ENCODE measurements at places on chromosomes 2 and 18. TPM values are rescaled to one million over a fixed set of nuclear protein-coding genes. Genes with fewer than 3 reads are reported as not detected.
A peak's percentile ranks its signal among the peaks of the same experiment; 100 is the strongest.

- no peaks in the 10 kb centered on the region for H3K27me3 ChIP-seq
- H3K36me3 ChIP-seq: no peaks in the 10 kb centered on the region
- H3K27ac ChIP-seq: no peak overlapping the region
- no peak for DNase-seq
Measured at GRCh38 chr2:98882971-98883779, 52.9 kb downstream of the CRACDL start.

DNA sequence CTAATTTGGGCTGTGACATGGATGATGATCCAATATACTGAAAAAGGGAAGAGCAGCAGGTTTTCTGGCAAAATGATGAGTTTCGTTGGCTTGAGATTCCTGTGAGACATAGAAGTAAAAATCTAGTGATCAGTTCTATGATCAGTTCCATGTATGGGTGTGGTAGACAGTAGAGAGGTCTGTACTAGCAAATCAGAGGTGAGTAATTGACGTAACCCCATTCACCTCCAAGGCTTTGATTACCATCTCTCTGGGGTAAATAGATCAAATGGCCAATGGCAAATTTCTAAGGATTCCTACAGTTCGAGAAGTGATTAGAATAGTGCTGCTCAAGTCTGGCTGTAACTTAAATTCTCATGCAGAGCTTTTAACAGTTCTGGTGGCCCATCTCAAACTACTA lies 6.4 kb downstream of the ITGA4 start:
- peaks cover 10% of the 10 kb centered on the region for H3K4me1 ChIP-seq
- DNase-seq: no peak
- H3K36me3 ChIP-seq: no peaks in the 10 kb centered on the region
- H3K27me3 ChIP-seq: no peaks in the 10 kb centered on the region

EFHD1 gene
- 18.7 TPM for total RNA-seq

- no peak overlapping the region for H3K27ac ChIP-seq
- H3K36me3 ChIP-seq: no peaks in the 10 kb centered on the region
- H3K4me1 ChIP-seq: no peaks in the 10 kb centered on the region
- H3K4me3 ChIP-seq: no peak overlapping the region
- DNase-seq: no peak
- no peaks in the 10 kb centered on the region for H3K27me3 ChIP-seq
Measured at GRCh38 chr2:37886745-37887144, 38.3 kb upstream of the RMDN2 start.

CACNB4 gene
- 1.8 TPM for total RNA-seq

DNA sequence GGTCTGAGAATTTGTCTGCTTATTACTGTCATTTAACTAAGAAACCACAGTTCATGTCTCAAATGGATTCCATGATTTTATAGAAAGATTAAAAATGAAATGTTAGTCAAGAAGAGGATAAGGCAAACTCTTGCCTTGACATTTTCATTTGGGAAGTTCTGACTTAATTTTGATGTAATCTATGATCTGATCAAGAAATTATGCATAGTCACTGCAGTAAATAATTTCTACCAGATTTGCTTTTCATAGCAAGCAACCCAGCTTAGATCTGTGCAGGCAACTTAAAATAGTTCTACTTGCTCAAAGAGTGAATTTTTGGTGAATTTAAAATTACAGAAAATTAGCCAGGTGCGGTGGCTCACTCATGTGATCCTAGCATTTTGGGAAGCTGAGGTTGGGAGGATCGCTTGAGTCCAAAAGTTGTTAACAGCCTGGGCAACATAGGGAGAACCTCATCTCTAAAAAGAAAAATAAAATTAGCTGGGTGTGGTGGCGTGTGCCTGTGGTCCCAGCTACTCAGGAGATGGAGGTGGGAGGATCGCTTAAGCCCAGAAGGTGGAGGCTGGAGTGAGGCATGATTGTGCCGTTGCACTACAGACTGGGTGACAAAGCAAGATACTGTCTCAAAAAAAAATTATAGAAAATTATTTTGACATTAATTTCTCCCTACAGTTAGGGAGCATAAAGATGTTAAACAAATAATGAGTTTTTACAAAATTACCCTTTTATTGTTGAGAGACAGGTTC lies 158.7 kb upstream of the MYO3B start:
- DNase-seq: no peak
- no peaks in the 10 kb centered on the region for H3K4me1 ChIP-seq
- no peaks in the 10 kb centered on the region for H3K27me3 ChIP-seq
- peaks cover 10% of the 10 kb centered on the region for H3K36me3 ChIP-seq
- no peak overlapping the region for H3K27ac ChIP-seq
- H3K4me3 ChIP-seq: no peak overlapping the region

DNA sequence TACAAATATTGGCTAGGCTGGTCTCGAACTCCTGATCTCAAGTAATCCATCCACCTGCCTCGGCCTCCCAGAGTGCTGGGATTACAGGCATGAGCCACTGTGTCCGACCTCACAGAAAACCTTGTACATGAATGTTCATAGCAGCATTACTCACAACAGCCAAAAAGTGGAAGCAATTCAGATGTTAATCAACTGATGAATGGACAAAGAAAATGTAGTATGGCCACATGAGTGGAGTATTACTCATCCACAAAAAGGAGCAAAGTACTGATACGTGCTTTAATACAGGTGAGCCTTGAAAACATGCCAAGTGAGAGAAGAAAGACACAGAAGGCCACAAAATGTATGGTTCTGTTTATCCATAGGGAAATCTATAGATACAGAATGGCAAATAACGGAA lies 20.6 kb downstream of the CEP192 start:
- DNase-seq: no peak
- peaks cover 8% of the 10 kb centered on the region for H3K36me3 ChIP-seq
- H3K4me3 ChIP-seq: no peak overlapping the region
- no peaks in the 10 kb centered on the region for H3K4me1 ChIP-seq
- no peaks in the 10 kb centered on the region for H3K27me3 ChIP-seq

DNA sequence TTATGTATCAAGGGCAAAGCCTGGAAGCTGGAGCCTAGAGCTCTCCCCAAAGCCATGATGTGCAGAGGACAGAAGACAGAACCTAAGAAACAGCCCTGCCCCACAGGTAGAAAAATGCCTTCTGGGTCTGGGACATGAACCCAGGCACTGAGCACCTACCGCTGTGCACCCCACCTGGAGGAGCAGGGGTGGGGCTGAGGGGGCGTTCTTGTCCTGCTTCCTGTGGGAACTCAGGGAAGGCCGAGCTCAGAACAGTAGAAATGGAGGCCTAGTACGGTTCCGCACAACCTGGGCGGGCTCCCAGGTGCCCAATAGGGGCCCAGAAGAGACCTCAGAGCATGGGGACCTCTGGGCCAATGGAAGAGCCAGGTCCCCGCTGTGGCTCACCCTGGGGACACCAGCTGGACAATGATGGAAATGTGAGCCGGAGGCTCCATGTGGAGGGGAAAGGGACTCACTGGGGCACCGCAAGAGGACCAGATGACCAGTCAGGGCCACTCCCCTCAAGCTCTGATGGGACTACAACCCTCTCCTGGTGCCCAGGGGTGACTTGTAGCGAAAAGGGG lies 3.2 kb downstream of the CRACDL start:
- no peaks in the 10 kb centered on the region for H3K36me3 ChIP-seq
- H3K4me1 ChIP-seq: no peaks in the 10 kb centered on the region
- no peak overlapping the region for H3K27ac ChIP-seq
- no peak overlapping the region for H3K4me3 ChIP-seq
- DNase-seq: no peak

CYRIA gene
- total RNA-seq: 18.3 TPM

PKP4 gene
- total RNA-seq: 62.8 TPM

DNA sequence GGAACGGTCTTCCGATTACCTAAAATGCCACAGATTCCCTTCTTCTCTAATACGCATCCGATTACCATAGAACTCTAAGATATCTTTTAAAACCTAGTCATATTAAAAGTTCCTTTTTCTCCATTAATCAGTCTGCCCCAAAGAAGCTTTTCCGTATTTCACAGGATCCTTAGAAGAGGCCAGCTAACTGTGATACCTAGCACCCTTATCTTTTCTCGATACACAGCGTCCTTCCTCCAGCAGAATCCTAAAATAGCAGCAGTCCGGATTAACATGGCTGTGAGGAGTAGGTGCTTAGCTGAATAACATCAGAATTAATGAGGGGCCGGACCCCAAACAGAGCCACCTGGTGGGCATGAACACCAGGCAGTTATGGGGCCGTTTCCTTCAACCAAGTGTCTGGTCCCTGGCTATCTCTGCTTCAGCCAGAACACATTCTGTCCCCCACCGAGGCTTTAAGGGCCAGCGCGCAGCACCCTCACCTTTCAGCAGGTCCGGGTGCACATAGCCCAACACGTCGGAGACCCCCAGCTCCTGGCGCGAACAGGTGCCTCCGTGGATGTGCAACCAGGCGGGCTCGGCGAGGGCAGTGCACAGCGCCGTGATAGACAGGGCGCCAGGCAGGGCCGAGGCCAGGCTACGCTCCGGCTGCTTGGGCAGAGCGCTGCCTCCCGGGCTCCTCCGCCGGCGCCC lies 995 bp downstream of the TMEM127 start:
- H3K36me3 ChIP-seq: peaks cover 19% of the 10 kb centered on the region
- peak; percentile 45 for DNase-seq
- no peaks in the 10 kb centered on the region for H3K27me3 ChIP-seq
- H3K27ac ChIP-seq: no peak overlapping the region

SLC30A3 gene
- total RNA-seq: 4.4 TPM

ZBTB14 gene
- 10.9 TPM for total RNA-seq

- no peak overlapping the region for H3K4me3 ChIP-seq
- no peak overlapping the region for H3K27ac ChIP-seq
- no peaks in the 10 kb centered on the region for H3K36me3 ChIP-seq
- H3K4me1 ChIP-seq: no peaks in the 10 kb centered on the region
Measured at GRCh38 chr2:223314811-223315210, 262.8 kb downstream of the KCNE4 start.

FEZ2 gene
- total RNA-seq: 31.0 TPM

- H3K36me3 ChIP-seq: no peaks in the 10 kb centered on the region
- no peaks in the 10 kb centered on the region for H3K4me1 ChIP-seq
- DNase-seq: no peak
- H3K27me3 ChIP-seq: no peaks in the 10 kb centered on the region
- H3K27ac ChIP-seq: no peak overlapping the region
- H3K4me3 ChIP-seq: no peak overlapping the region
Measured at GRCh38 chr2:136347981-136348380, 230.0 kb upstream of the CXCR4 start.

LYPD6 gene
- total RNA-seq: 10.4 TPM

DNA sequence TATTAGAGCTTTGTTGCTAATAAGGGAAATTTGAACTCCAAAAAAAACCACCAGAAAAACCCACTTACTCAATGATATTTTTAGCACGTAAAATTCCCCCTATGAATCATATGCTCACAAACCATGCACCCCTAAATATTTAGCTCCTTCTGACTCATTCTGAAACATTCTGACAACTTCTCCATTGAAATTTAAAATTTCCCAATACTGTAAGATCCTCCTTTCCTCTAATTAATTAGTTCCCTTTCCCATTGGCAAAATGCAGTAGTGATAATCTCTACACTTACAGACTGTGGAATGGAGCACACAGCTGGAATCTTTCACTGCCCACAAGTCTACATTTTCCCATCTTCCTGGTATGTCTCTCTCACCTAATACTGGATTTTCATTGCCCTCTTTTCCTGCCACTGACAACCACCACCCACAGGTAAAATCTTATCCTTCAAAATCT lies 215.8 kb upstream of the ACVR2A start:
- no peak overlapping the region for H3K27ac ChIP-seq
- H3K4me1 ChIP-seq: peaks cover 35% of the 10 kb centered on the region
- DNase-seq: no peak

GRCh38 chr18:50451100-50451842 lies 76.4 kb downstream of the SKA1 start:
- DNase-seq: no peak
- H3K36me3 ChIP-seq: no peaks in the 10 kb centered on the region
- H3K4me1 ChIP-seq: no peaks in the 10 kb centered on the region
- no peak overlapping the region for H3K4me3 ChIP-seq
- H3K27me3 ChIP-seq: no peaks in the 10 kb centered on the region

- no peak overlapping the region for H3K4me3 ChIP-seq
- no peaks in the 10 kb centered on the region for H3K36me3 ChIP-seq
- DNase-seq: no peak
- peaks cover 8% of the 10 kb centered on the region for H3K4me1 ChIP-seq
- H3K27ac ChIP-seq: no peak overlapping the region
- no peaks in the 10 kb centered on the region for H3K27me3 ChIP-seq
Measured at GRCh38 chr2:36594849-36595248, 3.1 kb downstream of the FEZ2 start.

GPR75 gene
- 4.5 TPM for total RNA-seq

DNA sequence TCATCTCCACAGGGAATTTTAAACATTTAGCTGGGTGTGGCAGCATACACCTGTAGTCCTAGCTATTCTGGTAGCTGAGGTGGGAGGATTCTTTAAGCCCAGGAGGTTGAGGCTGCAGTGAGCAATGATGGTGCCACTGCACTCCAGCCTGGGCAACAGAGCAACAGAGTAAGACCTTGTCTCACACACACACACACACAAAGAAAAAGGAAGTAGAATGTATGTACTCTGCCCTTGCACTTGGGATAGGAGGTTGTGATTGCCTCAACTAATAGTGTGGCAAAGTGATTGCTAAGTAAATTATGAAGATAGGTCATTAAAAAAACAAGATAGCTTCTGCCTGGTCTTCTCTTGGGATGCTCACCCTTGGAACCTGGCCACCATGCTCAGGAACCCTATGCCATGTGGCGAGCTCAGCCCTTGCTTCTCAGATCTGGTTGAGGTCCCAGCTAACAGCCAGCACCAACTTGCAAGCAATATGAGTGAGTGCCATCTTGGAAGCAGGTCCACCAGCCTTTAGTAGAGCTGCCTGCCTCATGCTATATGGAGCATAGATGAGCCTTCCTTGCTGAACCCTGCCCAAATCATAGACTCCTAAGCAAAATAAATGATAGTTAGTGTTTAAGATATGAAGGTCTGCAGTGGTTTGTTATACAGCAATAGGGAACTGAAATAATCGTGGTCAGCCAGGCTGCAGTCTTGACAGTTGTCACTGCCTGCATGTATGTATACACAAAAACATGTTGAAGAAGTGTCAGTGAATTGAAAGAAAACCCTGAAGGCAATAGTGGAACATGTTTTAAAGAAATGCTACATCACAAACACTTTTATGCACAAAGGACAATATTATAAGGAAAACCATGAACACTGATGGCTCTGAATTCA lies 30.1 kb upstream of the PNO1 start:
- 0 out of 2 replicates have a peak, but pooled peaks cover 1% of the 10 kb centered on the region for H3K36me3 ChIP-seq
- H3K27ac ChIP-seq: no peak overlapping the region
- no peak overlapping the region for H3K4me3 ChIP-seq
- no peak for DNase-seq
- no peaks in the 10 kb centered on the region for H3K27me3 ChIP-seq

DNA sequence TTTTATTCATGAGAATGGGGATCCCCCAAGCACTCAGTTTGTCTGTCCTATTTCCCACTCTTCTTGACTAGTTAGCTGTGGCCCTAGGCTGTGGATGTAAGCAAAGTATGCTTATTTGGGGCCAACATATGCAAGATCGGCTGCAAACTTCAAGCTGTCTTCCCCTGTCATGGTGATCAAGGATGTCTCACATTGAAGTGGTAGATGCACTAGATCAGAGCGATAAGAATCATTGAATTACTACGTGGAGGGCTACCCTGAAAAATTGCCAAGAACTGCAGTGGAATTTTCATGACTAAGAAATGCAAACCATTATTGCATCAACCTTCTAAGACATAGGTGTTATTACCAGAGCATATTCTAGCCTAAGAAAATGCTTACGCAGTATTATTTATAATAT lies 527.4 kb downstream of the RNF144A start:
- no peak for DNase-seq
- no peak overlapping the region for H3K4me3 ChIP-seq
- no peaks in the 10 kb centered on the region for H3K4me1 ChIP-seq
- no peak overlapping the region for H3K27ac ChIP-seq
- H3K36me3 ChIP-seq: no peaks in the 10 kb centered on the region

PLEKHH2 gene
- 7.1 TPM for total RNA-seq

- H3K4me1 ChIP-seq: no peaks in the 10 kb centered on the region
- H3K27me3 ChIP-seq: no peaks in the 10 kb centered on the region
- no peak overlapping the region for H3K4me3 ChIP-seq
- DNase-seq: no peak
- H3K36me3 ChIP-seq: no peaks in the 10 kb centered on the region
- H3K27ac ChIP-seq: no peak overlapping the region
Measured at GRCh38 chr18:59061914-59062642, 77.6 kb upstream of the SEC11C start.

POTEF gene
- total RNA-seq: 8.6 TPM

All from SJCRH30 (cell line).